Nephron progenitor cell (in vitro differentiated cells): ENCODE measurements at places on chromosomes 12 and 14.

DNA sequence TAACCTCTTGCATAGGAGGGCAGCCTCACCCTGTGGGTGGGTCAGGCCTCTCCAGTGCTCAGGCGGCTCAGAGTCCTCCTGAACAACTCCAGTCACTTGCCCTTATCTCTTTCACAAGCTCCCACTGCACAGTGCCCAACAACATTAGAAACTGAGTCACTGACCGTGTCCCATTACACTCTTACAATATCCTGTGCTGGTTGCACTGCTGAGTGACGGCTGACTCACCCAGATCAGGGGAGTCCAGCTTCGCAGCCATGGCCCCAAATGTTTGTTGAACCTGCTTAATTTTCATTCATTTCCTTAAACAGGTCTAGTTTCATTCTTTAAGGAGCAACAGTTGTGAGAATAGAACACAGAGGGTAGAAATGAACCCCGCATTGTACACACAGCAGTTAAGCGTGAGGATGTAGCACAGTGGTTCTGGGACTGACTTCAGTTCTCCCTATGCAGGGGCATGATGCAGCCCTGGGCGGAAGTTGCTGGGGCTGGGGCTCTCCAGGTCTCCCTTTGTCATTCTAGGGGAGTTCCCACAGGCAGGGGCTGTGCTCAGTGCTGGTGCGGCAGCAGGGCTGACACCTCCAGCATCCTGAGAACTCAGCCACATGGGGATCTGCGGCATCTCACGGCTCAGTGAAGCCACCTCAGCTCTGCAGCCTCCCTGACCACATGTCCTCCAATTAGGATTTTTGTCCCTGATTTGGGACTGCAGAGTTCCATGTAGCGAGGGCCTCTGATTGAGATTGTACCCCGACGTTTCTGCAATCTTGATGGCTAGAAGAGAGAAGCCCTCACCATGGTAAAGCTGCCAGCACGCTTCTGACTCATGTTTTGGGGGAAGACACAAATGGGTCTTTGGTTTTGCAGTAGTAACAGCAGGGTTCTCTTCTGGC is 16.1 kb downstream of the GPR68 start:
- no peak for DNase-seq
- no peaks in the 10 kb centered on the region for H3K27me3 ChIP-seq
- H3K4me3 ChIP-seq: no peak overlapping the region
- H3K36me3 ChIP-seq: peaks cover 60% of the 10 kb centered on the region
- H3K27ac ChIP-seq: no peak overlapping the region
- peaks cover 29% of the 10 kb centered on the region for H3K4me1 ChIP-seq

DNA sequence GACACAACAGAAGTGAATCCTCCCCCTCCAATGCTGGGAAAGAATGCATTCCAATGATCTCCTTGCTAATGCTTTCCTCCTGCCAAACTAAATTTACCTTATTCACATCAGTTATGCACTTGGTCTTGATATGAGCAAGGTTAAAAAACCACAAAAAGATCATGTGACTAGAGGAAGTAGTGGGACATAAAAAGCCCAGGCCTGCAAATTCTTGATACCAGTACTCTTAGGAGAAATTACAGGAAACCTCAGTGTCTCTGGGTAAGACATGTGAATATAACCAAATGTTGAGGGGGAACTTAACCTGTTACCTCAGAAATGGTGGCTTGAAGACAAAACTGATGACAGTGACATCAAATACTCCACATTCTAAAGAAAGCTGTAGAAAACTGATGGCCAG is 427.1 kb downstream of the RPS29 start:
- no peaks in the 10 kb centered on the region for H3K27me3 ChIP-seq
- H3K4me1 ChIP-seq: peaks cover 8% of the 10 kb centered on the region
- H3K27ac ChIP-seq: no peak overlapping the region
- no peaks in the 10 kb centered on the region for H3K36me3 ChIP-seq
- DNase-seq: no peak

DNA sequence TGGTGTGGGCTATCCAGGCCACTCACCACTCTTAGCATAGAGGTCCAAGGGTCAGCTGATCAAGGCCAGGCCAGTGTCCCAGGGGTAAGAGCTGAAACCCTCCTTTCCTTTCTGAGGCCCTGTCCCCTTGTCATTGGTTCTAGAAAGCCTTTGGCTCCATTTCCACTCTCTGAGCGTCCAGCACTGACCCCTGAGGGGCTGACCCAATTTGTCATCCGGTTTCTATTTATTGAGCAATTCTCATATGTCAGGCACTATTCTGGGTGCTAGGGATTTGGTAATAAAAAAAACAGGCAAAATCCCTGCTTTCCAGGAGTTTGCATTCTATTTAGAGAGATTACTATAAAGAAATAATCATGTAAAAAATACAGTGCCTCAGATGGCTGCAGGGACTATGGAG is 3.4 kb downstream of the KRT77 start:
- H3K4me3 ChIP-seq: no peak overlapping the region
- H3K36me3 ChIP-seq: no peaks in the 10 kb centered on the region
- peaks cover 22% of the 10 kb centered on the region for H3K4me1 ChIP-seq
- no peak overlapping the region for H3K27ac ChIP-seq
- peaks cover 20% of the 10 kb centered on the region for H3K27me3 ChIP-seq

- H3K4me1 ChIP-seq: peaks cover 96% of the 10 kb centered on the region
- DNase-seq: no peak
- H3K36me3 ChIP-seq: no peaks in the 10 kb centered on the region
- no peak overlapping the region for H3K27ac ChIP-seq
- H3K27me3 ChIP-seq: peaks cover 10% of the 10 kb centered on the region
- peak overlapping the region; percentile 7 for H3K4me3 ChIP-seq
Measured at GRCh38 chr14:69633238-69633637, 21.8 kb downstream of the SUSD6 start.

- H3K4me3 ChIP-seq: peak overlapping the region; percentile 32
- peaks cover 17% of the 10 kb centered on the region for H3K4me1 ChIP-seq
- peak overlapping the region; percentile 20 for H3K27ac ChIP-seq
- peak; percentile 35 for DNase-seq
- peaks cover 9% of the 10 kb centered on the region for H3K36me3 ChIP-seq
Measured at GRCh38 chr12:8145754-8146441, 10.9 kb upstream of the ZNF705A start.

GRCh38 chr14:71246539-71246938 is 339.3 kb downstream of the PCNX1 start:
- H3K4me1 ChIP-seq: no peaks in the 10 kb centered on the region
- H3K27ac ChIP-seq: no peak overlapping the region
- peaks cover 4% of the 10 kb centered on the region for H3K36me3 ChIP-seq
- peaks cover 14% of the 10 kb centered on the region for H3K27me3 ChIP-seq
- DNase-seq: no peak

DNA sequence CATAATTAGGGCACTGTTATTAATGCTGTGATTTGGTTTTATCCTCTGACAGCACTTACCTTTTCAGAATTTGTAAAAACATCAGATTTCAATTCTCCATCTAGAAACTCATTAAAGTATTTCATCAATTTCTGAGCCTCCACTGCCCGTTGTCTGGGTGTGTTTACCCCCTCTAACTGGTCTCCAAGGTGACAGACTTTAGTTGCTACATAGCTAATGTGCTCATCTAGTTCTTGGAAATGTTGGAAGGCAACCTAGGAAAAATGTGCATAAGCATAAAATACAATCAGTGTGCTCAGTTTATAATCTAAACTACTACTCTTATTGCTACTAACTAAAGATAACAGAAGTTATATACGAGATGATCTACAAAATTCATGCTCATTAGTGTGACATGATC is 24.6 kb downstream of the EXOC5 start:
- H3K4me3 ChIP-seq: no peak overlapping the region
- H3K4me1 ChIP-seq: no peaks in the 10 kb centered on the region
- no peak for DNase-seq
- H3K36me3 ChIP-seq: peaks cover 31% of the 10 kb centered on the region
- H3K27me3 ChIP-seq: no peaks in the 10 kb centered on the region
- H3K27ac ChIP-seq: no peak overlapping the region

DNA sequence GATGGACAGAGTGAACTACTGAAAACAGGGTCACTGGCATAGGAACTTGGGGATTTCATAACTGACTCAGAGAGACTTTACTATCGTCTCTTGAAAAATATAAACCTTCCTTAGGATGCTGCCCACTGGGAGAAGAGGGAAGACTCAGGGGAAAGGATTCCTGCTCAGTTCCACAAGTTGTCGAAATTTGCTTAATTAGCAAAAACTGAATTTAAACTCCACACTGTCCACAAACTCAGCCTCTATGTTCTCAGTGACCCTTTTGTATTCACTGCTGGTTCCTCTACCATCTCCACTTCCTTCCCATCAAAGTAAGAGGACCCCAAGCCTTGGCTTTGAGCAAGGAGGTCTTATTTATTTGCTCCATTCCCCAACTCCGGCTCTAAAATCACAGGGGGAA is 7.2 kb upstream of the MYL6B start:
- H3K27me3 ChIP-seq: peaks cover 4% of the 10 kb centered on the region
- H3K27ac ChIP-seq: peak overlapping the region; percentile 61
- H3K4me3 ChIP-seq: no peak overlapping the region
- no peak for DNase-seq

GRCh38 chr12:104566244-104566993 is 109.7 kb downstream of the CHST11 start:
- no peak for DNase-seq
- H3K4me1 ChIP-seq: peaks cover 5% of the 10 kb centered on the region
- peaks cover 5% of the 10 kb centered on the region for H3K27me3 ChIP-seq
- no peak overlapping the region for H3K4me3 ChIP-seq
- H3K27ac ChIP-seq: no peak overlapping the region
